ENCODE measurements at places on chromosomes 2 and 18.

DNA sequence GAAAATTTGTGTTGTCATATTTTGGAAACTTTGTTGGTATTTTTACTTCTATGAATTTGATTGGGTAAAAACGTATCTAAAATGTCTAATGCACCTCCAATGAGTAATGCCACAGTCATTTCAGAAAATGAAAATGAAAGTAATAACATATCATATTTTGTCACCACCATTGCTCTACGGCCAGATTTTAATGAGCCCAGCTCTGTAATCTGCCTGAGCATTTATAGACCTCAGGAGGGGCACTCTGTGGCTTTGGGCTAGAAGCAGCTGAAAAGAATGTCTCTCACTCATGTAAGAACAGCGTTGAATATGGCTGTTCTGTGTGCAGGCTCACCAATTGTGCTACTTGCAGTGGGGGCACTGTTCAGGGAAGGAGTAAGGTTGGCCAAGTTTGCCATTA is 32.7 kb upstream of the ABCA12 start:
- peak; percentile 20 for DNase-seq

DNA sequence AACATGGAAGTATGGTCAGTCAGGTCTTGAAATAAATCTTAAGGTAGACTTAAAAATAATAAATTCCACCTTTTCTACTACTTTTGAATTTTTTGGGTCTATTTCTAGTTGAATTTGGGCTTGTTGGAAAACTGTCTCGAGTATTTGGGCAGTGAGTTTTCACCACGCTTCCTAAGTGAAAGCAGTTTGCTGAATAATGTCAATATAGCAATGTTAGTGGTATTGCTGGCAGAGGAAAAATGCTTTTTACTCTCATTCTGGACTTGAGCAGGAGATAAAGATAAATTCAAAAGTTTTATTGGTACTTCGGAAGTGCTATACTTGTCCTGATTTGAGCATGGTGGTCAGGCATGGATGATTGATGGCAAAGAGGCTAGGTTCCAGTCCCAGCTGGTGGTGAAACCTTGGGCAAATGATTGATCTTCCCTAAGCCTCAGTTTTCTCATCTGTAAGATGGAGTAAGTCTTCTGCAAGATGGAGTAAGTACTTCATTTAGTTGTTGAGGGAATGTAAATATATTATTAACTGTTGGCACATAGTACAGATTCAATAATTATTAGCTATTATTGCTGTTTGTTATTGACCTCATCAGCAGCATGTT is 503.5 kb upstream of the ZEB2 start:
- no peak for DNase-seq

- no peak for DNase-seq
These were observed 199.2 kb downstream of the SMAD2 start for GRCh38 chr18:47731276-47731675.

DNA sequence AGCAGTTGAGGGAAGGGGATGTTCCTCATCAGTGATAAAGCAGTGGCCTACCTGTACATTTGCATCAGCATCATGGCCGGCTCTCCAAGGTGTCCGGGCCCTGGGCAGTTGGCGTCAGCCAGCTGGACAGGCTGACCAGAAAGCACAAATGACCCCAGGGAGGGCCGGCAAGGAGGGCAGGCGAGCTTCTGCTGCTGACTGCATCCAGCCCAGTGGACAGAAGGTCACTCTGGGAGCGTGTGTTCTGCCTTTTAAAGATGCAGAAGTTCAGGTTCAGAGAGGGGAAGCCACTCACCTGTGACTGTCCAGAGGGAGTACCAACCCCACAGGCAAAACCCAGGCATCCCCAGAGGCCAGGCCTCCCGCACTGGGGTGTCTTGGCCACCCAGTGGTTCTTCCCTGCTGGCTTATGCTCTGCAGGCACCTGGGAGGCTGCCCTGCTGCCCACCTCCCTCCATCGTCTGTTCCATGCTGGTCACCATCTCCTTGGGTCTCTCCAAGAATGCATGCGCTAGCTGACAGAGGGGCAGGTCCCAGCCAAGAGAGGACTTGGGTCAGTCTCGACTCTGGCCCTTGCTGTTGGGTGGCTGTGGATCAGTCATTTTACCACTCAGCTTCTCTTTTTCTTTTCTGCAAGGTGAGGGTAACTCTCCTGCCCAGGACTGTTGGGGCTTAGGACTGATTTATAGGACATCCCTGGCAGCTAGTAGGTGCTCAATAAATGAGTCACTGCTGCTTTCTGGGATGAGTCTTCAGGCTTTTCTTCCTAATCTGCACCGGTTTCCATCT is 89.9 kb downstream of the INHBB start:
- no peak for DNase-seq

DNA sequence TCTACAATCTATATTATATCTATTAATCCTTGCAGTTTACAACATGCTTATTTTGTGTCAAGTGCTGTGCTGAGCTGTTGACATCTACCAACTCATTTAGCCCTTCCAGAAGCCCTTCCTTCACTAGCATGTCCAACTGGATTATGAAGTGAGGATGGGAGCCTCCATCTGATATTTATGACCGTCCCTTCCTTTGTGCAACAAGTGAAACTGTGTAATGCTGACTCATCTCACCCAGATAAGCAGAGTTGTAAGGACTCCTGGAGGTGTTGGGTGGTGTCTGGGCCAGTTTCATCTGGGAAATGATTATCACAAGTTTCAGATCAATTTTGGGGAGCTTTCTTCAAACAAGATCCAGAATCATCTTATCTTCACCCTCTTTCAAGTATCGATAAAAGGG is 156.6 kb upstream of the ETAA1 start:
- DNase-seq, result no peak

- DNase-seq, result no peak
These were observed 509.8 kb upstream of the SMIM21 start for GRCh38 chr18:75937306-75937705.

DNA sequence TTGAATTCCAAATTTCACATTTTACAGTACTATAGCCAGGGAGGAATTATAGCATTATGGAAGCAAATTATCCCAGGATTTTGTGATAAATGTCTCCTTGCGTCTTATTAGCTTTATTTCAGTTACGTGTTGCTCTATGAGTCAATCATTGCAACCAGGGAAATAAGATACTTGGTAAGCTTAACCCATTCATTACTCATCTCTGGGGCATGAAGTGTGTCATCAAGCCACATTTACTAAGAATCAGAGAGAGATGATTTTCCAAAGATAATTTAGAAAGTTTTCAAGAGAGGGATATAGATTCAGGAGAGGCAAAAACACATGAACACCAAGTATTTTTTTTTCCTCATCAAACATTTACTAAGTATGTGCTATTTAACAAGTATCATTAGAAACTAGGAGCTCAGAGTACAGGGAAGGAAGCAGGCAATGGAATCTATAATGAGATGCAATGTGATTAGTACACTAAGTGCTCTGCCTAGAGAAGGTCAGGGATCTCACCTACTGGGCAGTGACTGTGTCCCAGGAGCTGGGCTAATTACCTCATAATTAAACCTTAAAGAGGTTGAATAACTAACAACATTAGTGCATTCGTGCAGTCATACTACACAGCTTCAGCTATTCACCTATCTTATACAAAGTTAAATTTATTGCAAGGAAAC is 217.8 kb upstream of the NXPH2 start:
- no peak for DNase-seq

- no peak for DNase-seq
These were observed 6.2 kb downstream of the PDE1A start for GRCh38 chr2:182420669-182421068.

DNA sequence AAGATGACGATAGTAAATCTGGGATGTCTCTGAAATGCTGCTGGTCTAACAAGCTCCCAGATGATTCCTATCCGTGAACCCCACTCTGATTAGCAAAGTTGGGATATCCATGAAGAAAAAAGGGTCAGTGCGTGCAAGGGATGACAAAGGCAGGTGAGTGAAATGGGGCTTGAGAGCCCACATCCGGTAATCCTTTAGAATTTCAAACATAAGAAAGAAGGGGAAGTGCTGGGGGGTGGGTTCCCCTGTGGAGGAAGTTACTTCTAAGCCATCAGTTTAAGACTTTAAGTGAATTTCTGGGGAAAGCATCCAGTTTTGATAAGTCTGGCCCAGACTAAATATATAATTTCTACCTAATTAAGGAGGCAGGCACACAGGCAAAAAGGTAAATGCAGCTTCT is 209.5 kb downstream of the DPP10 start:
- no peak for DNase-seq

DNA sequence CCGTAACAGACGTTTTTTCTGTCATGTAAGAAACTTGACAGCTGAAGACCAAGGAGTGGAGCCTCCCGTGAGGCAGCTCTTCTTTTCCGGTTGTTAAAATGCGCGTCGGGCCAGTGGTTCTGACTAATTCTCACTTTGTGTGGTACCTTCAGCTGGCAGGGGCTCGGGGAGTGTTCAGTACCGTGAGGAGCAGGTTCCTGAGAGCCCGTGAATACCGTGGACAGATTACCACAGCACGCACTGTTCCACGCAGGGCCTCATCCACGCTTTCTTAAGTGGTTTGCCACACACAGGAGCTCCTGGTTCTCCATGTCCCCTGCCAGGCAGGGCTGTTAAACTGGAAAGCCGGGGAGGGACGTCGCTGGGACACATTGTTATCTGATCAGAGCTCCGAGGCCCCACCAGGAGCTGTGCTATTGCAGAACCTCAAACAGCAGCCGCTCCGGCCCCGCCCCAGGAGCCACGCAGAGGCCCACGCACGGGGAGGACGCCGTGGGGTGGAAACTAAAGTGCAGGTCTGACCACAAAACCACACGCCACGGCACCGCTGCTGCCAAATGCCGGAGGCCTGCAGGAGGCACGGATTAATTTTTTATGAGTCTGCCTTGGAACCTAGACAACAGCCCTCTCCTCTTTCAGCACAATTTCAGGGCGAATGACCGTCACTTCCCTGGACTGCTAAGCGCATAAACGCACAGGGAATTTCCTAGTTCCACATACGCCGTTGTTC is 43.3 kb downstream of the NFATC1 start:
- DNase-seq, result peak; percentile 42

DNA sequence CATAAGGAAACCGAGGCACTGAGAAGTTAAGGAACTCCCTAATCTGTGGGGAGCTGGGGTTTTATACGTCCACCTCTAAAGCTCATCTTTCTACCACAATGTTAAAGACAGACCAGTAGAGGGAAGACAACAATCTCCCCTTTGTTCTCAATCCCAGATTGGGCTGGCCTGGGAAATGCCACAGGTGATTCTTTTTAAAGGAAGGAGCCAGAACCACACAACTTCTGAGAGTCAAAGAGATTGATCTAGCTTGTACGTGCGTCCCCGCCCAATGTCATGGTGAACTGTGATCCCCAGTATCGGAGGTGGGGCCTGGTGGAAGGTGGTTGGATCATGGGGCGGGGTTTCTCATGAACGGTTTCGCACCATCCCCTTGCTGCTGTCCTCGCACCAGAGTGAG is 81.8 kb upstream of the LCLAT1 start:
- DNase-seq, result no peak

GRCh38 chr2:241003047-241003360 is 4.6 kb downstream of the SNED1 start:
- no peak for DNase-seq

DNA sequence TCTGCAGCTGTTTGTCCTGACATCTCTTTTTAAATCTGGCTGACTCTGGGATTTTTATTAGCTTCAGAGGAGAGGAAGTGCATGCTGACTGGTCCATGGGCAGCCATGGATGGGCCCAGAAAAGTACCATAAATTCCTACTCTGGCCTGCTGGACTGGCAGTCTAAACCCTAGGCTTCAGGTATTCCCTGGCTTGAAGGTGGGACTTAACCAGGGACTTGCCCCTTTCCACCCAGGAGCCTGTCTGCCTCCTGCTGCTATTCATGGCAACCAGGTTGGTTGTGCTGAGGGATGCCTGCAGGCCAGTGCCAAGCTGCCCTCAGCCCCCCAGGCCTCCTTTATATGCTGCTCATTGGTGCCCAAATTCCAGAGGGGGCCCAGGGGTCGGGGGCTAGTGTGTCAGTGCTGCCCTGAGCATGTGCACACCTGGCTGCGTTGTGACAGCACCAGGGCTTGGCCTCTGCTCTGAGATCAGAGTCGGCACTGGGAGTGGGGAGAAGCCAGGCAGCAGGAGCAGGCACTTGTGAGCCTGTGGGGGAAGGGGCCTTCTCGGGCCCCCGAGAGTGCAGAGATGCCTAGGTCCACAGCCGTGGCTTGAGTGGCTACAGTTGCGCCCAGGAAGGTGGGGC is 195.7 kb upstream of the TFPI start:
- DNase-seq, result no peak

DNA sequence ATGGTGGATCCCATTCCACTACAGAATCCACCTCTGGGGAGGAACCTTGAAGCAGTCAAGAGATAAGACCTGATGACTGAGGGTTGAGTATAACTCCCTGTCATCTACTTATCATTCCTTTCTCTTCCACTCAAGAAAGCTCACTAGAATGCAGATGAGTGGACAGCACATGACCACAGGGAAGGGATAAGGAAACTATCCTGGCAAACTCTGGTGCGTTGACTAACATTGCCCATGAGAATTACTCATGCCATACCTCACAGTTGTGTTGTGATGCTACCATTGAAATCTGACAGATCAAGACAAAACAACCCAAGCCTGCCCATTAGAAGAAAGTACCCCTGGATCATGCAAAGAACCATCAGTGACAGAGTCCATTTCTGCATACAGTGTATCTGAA is 26.5 kb downstream of the SLC16A14 start:
- no peak for DNase-seq

GRCh38 chr2:166344286-166345113 is 31.2 kb downstream of the SCN9A start:
- DNase-seq, result peak; percentile 45

DNA sequence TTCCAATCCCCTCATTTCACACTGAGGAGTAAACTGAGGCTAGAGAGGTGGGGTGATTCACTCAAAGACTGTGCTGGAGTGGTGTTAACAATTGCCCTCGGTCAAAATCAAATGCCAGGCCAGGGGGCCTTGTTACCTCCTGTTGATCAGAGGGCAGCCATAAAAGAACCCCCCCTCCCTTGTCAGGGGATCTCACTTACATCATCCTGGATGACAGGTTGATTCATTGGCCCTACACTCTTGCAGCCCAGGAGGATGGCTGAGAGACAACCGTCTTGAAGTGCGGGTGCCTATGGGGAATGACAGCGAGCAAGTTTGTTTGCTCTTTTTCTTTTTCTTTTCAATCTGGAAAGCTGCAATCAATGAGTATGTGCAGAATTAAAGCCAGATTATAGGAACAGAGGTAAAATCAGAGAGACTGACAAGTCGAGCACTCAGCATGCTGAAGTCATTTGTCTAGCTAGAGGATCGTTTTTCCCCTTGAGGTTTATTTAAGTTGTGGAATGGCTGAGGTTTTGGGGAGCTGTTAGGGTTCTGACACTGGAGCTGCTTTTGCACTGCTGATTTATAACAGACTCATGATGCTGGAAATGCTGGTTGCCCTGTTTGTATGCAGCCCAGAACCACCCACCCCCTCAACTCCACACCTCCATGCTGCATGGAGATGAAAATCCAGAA is 26.4 kb upstream of the NRP2 start:
- no peak for DNase-seq

- no peak for DNase-seq
These were observed 131.6 kb upstream of the FN1 start for GRCh38 chr2:215567504-215567903.

GRCh38 chr18:44837482-44838180 is 156.9 kb downstream of the SETBP1 start:
- DNase-seq, result no peak

DNA sequence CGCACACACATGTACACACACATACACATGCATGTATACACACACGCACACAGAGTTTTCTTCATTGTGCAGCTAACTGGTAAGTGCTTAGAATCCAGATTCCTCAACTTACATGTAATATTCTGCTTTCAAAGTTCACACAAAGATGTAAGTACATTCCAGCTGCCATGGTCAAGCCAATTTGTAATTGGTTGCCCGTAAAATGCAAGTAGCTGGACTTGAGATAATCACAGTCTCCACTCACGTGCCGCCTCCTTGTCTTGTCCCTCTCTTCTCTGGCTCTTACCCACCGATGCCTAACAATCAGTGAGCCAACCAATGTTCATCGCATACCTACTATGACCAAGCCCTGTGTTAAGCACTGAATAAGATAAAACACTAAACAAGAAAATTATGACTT is 77.8 kb downstream of the SOCS6 start:
- DNase-seq, result no peak
